ENCODE measurements at places on chromosomes 6 and 20.

GRCh38 chr6:169237496-169238134, 16.0 kb downstream of the THBS2 start:
- no peak for DNase-seq

DNA sequence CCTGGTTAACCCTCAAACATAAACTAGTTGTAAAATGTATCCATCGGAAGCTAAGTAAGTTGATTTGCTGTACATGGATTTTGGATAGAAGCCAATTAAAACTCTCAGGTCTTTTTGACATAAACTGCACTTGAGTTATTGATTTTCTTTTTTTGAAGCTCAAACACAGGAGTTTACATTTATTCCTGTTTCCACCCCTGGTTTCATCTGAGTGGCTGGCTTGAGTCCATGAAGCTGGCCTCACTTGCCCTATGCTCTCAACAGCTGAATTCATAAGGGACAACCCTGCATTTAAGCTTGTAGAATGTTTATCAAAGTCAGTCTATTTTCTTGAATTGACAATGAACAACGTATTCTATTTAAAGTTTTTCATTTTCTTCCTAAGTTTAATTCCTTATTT, 58.1 kb upstream of the PLEKHG1 start:
- DNase-seq: no peak

DNA sequence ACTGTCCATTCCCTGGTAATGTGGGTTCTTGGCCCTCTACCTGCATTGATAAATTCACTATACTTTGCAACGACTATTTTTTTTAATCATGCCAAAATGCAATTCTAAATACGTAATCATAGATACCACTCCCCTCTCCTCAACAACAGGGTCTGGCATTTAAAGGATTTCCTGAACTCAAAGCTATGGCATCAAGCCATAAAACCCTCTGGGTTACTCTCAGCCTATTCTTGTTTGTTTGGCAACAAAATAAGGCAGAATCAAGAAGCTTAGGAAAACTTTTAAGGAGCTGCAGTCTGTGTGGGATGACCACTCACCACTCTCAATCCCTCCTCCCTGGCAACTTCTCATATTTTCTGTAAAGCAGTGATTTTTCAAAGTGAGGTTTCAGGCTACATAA, 669.9 kb upstream of the ID4 start:
- DNase-seq: no peak

GRCh38 chr6:97437087-97437486, 154.1 kb upstream of the MMS22L start:
- DNase-seq: peak; percentile 3

- no peak for DNase-seq
Observed at GRCh38 chr6:112683106-112683505, 336.0 kb downstream of the RFPL4B start.

All from renal cortex interstitium (tissue), 15 donors.